Activated effector memory CD4-positive, alpha-beta T cell treated with Interleukin-2 at 50 U/mL for 16 hours (primary cell): ENCODE measurements at places on chromosomes 11 and 22.
A peak's percentile ranks its signal among the peaks of the same experiment; 100 is the strongest.

DNA sequence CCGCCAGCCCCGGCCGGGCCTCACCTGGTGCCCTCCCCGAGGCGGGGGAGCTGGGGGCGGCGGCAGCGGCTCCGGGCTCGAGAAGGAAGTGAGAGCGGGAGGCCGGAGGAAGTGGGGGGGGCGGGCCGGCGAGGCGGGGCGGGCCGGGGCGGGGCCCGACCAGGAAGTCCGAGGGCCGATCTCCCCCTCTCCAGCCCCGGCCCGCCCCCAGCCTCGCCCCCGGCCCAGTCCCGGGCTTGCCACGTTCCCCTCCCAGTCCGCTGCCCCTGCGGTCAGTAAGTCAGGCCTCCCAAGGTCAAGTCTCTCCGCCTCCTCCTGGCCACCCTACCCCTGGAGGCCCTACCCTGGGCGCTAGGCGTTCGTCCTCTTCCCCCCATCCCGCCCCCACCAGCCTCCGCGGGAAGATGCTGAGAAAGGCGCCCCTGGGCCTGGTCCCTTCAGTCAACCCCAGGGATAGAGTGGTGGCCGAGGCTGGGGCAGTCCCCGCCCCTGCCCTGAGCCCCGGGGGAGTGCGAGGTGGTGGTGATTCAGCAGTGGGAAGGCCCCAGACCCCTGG is at the start of gene RHOG:
Gene RHOG, minus strand, starts transcription at position 90 of the 556 bp plus-strand sequence. CDS start 12,821 bp downstream, outside the sequence.
- no peak for DNase-seq

GRCh38 chr22:49021131-49021925 is 806.3 kb downstream of the BRD1 start:
- DNase-seq: no peak

GRCh38 chr22:44838316-44839016 is 86.1 kb downstream of the ARHGAP8 start:
- no peak for DNase-seq

- peak; percentile 12 for DNase-seq
Measured at GRCh38 chr11:62573006-62573591, 592 bp downstream of the EEF1G start.

DNA sequence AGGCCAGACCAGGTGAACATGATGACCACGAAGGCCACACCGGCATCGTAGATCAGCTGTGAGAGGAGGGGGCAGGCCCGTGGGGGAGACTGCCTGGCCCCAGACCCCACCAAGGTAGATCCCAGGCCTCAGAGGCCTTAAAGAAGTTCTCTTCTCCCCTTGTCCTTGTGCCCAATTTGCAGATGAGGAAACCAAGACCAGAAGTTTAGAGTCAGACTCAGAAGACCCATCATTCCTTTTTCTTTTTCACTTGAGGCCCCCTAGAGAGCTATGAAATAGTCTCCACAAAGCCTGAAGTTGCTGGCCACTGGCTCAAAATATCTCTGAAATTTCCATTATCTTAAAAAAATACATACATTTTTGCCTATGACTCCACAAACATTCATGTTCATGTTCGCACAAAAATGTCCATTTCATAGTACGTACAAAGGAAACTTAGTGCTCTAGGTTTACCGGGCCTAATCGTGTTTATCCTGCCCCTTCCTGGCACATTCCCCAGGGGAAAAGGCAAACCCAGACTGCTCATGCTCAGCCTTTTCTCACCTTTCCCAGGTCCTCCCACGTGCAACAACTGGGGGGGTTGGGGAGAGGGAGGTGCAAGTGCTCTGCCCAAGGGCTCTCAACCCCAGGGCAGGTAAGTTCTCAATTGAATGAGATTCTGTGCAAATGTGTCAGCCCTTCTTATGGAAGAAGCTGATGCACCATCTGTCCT is 19.2 kb downstream of the SLC43A1 start:
- no peak for DNase-seq

DNA sequence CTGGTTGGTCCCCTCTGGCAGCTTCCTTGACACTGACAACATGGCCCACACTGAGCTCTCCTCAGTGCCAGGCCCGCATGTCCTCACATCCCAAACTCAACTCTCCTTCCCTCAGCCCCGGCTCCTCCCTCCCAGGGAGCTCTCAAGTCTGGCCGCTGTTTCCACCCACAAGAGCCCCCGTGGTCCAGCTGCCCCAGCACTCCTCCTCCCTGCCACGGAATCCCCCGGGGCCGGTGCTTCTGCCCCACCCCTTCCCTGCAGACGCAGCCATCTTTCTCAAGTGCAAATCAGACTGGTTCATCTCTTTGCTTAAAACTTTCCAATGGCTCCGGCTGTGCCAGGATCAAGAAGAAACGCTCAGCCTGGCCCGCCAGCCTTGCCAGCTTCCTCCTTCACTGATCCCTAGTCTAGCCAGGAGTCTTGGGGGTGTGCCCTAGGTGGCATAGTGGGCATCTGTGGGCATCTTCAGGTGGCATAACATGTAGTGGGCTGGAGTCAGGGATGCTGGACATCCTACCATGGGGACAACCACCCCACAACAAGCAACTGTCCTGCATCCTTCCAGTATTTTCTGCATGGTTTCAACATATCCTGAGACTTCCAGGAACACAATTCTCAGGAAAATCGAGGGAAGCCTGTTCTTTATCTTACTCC is 22.3 kb upstream of the RASL10A start:
- no peak for DNase-seq

DNA sequence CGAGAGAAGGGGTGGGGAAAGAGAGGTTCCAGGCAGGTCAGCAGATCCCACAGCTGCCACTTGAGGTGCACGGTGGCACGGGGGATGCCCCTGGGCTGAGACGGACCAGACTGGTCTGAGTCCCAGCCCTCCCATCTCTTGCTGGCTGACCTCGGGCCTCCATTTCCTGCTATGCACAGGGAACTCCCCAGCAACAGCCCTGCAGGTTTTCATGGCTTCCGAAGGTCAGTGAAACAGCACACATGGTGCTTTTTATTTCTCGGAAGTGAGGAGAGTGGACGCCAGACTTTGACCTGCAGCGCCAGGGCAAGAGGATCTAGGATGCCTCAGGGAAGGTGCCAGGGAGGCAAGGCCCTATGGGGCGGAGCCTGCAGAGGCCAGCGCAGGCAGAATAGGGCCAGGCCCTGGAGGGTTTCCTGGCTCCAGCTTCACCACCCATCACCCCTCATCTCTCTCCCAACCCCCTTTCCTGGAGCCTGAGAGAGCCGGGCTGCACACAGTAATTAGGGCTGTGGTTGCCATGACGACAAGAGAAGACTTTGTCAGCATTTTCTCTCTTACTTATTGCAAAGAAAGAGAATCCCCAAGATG is 29.5 kb downstream of the SLC22A12 start:
- DNase-seq: no peak

DNA sequence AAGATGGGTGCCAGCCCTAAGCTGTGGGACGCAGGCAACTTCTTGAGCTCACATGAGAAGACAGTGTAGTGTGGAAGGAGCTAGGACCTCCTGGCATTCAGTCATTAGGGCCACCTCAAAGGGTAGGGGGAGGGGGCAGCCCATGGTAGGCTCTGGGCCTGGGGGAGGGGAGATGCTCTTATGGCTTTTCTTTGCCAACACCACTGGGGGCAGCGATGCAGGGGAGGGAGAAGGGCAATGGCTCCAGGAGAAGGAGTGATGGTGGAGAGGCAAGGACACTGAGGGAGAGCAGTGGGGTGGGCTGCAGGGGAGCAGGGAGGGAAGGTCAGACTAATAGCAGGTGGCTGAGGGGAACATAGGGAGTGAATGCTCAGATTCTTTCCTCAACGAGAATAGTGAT is 63.3 kb upstream of the SUSD2 start:
- DNase-seq: no peak
